Activated naive CD4-positive, alpha-beta T cell treated with anti-CD3 and anti-CD28 coated beads for 36 hours (primary cell): ENCODE measurements at places on chromosomes 2 and 18. TPM values are rescaled to one million over a fixed set of nuclear protein-coding genes. Genes with fewer than 3 reads are reported as not detected.

GRCh38 chr2:79936715-79937114, 367.8 kb downstream of the LRRTM1 start:
- DNase-seq, result no peak

DNA sequence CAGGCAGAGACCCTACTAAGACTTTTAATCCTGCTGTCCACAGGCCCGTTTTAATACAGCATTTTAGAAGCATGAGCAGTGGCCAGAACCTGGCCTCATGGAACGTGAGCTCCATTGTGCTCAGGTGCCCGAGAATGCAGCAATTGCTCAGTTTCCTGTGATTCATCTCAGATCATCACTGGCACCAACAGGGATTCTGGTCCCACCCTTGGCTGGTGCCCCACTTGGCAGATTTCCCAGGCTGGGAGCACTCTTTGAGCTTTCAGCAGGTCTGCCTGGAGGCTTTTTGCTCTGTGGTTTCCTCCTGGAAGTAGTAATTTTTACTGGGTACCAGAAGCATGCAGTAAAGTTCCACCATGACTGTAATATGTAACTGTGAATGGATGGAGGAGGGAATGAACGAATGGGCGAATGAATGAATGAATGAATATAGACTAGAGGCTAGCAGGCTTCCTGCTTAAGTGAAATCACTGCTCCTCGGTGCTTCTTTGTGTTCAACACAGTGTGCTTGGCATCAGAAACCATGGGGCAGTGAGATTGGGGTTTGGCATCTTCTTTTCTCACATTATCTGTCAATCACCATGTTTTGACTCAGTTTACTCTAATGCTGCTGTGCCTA, 312.9 kb downstream of the PRKCE start:
- DNase-seq, result peak; percentile 53

- no peak for DNase-seq
Observed at GRCh38 chr2:37831081-37831780, 93.9 kb upstream of the RMDN2 start.

DNA sequence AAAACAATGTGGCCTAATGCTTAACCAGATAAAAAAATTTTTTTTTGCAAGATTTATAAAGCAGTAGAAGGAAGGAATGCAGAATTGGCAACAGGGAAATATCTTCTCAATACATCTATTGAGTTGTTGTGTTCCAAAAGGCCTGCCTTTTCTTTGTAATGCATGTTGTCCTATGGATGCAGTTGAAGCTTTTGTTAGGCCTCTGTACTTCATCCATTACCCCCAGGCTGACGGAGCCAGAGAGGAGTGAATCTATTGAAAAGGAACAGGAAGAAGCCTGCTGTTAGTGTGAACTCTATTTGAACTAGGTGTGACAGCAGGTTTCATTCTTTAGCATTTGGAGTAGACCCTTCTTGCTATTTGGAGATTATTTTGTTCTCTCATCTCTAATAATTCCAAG, 56.5 kb downstream of the MTX2 start:
- DNase-seq, result no peak

DNA sequence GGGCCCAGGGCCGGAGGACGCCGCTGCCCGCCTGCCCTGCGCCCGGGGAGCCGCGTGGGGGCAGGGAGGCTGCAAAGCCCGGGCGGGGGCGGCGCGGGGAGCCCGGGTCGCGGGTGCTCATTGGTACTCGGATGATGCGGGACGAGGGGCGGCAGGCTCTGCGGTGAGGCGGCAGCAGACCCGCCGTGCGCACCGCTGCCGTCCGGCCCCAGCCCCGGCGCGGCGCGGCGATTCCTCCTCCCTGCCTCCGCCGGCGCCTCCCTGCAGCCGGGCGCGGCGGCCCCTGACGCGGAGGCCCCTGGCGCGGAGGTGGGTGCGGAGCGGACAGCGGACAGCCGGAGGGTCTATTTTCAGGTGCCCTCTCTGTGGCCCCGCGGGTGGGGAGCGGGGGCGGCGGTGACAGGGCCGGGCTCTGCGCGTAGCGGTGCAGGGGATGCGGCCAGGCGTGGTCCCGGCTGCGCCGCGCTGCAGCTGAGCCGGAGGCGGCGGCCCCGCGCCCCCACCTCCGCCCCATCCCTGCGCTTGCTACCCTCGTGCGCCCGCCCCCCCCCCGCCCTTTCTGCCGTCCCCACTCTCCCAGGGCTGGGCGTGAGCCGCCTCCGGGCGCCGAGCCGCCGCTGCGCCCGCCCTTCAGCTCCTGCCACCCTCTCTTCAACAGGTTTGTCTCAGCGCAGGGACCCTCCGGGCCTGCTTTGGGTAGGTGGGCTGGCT, 640 bp downstream of the SPTBN1 start:
- peak; percentile 7 for DNase-seq

- DNase-seq, result no peak
Observed at GRCh38 chr2:149441255-149441654, 110.9 kb downstream of the LYPD6 start.

DNA sequence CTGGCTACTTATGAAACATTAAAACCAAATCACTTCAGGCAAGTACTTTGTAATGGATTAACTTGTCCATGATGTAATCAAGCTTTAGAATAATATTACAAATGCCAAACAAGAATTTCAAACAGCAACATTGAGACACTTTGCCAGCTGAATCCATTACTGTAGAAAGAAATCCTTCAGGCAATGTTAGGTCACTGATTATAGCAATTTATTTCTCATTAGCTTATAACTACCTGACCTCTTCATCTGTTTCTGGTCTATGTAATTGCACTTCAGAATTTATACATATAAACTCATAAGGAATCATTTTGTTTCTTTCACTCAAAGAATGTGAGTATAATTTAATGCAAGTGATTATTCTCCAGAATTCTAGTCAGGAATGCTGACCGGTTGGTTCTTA, 692.6 kb upstream of the TMEFF2 start:
- DNase-seq, result no peak

DNA sequence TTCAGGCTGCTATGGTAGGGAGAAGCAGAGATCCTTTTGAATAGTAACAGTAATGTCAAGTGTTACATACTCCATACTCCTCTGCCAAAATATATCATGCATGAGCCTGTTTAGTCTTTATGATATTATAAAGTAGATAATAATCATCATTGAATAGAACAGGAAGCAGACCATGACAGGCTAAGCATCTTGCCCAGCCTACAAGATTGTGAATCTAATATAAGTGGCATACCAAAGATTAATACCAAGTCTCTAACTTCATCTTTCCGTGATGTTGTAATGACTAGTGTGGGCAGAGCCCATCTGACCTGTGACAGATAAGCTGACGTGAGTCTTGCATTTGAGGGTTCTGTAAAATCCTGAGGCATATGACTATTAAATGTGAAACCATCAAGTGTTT, 13.1 kb downstream of the NDUFB3 start:
- no peak for DNase-seq

- DNase-seq, result no peak
Observed at GRCh38 chr18:41873730-41874129, 81.3 kb upstream of the PIK3C3 start.

- no peak for DNase-seq
Observed at GRCh38 chr2:200744201-200744602, 67.5 kb upstream of the BZW1 start.

DNA sequence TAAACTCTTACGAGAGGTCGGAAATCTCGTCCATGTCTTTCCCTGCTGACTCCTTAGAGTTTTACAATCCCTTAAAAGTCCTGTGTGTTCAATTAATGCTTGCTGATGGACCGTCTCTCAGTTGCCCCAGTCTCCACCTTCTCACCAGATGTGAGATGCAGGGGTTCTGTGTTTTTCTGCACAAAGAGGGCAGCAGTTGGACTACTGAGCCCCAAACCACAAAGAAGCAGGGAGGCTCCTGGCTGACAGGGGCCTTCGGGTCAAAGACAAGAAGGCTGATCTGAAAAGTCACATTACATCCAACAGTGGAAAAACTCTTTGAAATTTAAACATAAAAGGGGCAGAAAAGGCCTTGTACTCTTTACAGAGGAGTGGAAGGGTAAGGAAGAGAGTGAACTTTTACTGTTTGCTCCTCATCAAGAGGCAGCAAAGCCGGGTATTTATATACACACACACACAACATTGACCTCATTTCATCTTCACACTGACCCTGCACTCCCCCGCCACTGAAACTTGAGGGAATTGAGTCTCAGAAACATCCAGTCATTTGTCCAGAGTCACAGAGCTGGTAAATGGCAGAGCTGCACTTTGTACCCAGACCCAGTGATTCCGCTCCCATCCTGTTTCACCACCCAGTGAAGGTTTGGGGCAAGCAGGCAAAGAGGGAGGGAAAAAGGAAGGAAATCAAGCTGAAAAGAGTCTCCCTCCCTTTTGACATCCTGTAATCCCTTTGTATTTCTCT, 23.7 kb downstream of the MRPL33 start:
- no peak for DNase-seq

- DNase-seq, result no peak
Observed at GRCh38 chr2:228056293-228057097, 125.0 kb downstream of the SPHKAP start.

GRCh38 chr2:68765739-68766375, 31.2 kb downstream of the ARHGAP25 start:
- DNase-seq, result no peak

GRCh38 chr2:170454471-170455372, 260.4 kb upstream of the SP5 start:
- DNase-seq, result no peak

- DNase-seq, result no peak
Observed at GRCh38 chr2:233764264-233764663, 4.2 kb downstream of the UGT1A1 start.

DNA sequence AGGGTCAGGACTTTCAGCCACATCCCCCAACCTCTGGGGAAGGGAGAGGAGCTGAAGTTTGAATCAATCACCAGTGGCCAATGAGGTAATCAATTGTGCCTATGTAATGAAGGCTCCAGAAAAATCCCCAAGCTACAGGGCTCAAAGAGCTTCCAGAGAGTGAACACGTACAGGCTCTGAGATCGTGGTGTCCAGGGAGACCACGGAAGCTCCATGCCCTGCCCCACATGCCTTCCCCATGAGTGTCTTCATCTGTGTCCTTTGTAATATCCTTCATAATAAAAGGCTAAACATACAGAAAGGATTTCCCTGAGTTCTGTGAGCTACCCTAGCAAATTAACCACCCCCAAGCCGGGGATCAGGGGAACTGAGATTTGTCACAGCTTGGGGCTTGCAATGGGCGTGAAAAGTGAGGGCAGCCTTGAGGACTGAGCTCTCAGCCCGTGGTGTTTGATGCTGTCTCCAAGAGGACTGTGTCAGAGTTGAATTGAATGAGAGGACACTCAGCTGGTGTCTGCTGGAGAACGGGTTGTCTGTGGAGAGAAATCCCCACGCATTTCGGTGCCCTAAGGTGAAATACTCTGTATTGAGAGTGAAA, 25.5 kb upstream of the TUBB6 start:
- DNase-seq, result no peak

- no peak for DNase-seq
Observed at GRCh38 chr18:79867666-79868065, 69.9 kb downstream of the KCNG2 start.

DNA sequence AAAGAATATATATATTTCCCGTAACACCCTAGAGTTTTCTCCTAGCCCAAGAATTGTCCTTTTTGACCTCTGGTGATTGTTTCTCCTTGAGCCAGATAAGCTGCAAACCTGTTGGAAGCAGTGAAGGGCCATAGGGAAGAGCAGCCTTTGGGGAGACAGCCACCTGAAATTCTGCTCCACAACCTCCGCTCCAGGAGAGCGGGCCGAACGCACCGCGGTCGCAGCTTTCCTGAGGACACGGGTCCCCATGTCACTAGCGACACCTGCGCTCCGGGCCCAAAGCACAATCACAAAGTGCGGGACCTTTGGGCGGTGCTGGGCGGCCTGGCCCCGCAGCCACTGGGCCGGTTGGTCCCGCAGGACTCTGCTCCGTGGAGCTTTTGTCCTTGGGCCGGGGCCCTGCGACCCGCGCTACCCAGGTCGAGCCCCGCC, 557 bp upstream of the DSG2 start:
- DNase-seq, result no peak

DNA sequence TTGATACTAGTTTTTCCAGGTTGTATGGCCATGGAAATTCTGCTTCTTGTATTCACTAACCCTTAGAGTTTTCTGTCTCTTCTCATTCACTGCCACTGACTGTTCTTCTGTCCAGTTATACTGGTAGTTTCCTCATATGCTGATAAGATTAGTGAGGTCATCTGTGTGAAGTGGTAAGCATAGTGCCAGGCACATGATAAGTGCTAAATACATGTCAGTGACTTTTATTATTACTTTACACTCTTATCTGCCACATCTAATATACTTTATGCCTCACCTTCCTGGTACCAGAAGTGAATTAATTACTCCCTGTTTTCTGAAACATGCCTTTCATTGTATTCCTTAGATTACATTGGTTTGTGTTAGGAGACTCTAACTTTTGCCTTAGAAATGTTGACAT, 91.3 kb downstream of the NBEAL1 start:
- no peak for DNase-seq

GRCh38 chr18:79477711-79478483, 82.2 kb downstream of the NFATC1 start:
- no peak for DNase-seq

DNA sequence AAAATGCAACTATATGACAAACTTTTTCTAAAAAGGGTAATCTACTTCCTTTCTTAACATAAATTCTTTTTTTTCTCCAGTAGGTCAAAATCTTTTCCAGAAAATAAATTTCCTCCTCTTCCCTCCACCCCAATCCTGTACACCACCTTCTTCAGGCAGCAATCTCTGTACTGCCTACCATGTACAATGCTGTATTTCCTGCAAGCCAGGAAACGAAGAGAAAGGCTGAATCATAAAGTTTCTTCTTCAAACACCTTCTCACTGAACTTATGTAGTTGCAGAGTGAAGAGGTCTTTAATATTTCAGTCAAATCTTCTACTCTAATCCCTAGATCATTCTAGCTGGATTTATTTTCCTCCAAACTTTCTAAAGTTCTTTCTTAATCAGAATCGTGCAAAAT, 18.2 kb upstream of the C2orf66 start:
- no peak for DNase-seq

Gene IHH
- not detected for total RNA-seq

Gene LDLRAD4
- total RNA-seq, result 21.3 TPM

Gene DCC
- total RNA-seq, result not detected

Gene LYPD1
- total RNA-seq, result not detected

Gene ME2
- total RNA-seq, result 137 TPM

Gene SLC9A2
- total RNA-seq, result 0.07 TPM

Gene RUFY4
- 1.8 TPM for total RNA-seq

Gene GALM
- total RNA-seq, result 31.9 TPM

Gene STPG4
- 0.27 TPM for total RNA-seq

Gene SLC25A52
- not detected for total RNA-seq

Gene NEU2
- not detected for total RNA-seq

Gene GALR1
- not detected for total RNA-seq

Gene SH3RF3
- 2.0 TPM for total RNA-seq

Gene KHK
- total RNA-seq, result 9.5 TPM

Gene MREG
- 3.1 TPM for total RNA-seq

Gene FTCDNL1
- 5.2 TPM for total RNA-seq

Gene SKOR2
- not detected for total RNA-seq

Gene B3GNT7
- total RNA-seq, result not detected

Gene FMNL2
- 2.5 TPM for total RNA-seq

Gene TMEM198
- 1.1 TPM for total RNA-seq

Gene RNF144A
- 49.0 TPM for total RNA-seq

Gene SNRPD1
- total RNA-seq, result 133 TPM
